ENCODE measurements at places on chromosomes 2 and 18.

GRCh38 chr2:43214253-43214652, 12.2 kb downstream of the ZFP36L2 start:
- no peak for DNase-seq

DNA sequence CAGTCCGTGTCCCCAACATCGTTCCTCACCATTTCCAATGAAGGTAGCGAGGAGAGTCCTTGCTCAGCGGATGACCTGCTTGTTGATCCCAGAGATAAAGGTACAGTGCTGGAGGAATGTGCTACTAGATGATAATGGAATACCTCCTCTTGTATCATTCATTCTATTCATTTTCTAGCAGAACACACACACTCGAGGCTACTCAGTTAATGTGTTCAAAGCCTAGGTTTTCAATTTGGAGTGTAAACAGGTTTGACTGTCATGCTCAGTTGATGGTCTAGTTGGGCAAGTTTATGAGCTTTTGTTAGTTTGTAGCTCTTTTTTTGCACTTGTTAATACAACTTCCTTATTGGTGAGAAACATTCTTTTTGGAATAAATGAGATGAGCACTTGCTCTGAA, 114.2 kb downstream of the ICA1L start:
- DNase-seq, result no peak

GRCh38 chr2:118936306-118936705, 5.7 kb upstream of the MARCO start:
- DNase-seq, result no peak

DNA sequence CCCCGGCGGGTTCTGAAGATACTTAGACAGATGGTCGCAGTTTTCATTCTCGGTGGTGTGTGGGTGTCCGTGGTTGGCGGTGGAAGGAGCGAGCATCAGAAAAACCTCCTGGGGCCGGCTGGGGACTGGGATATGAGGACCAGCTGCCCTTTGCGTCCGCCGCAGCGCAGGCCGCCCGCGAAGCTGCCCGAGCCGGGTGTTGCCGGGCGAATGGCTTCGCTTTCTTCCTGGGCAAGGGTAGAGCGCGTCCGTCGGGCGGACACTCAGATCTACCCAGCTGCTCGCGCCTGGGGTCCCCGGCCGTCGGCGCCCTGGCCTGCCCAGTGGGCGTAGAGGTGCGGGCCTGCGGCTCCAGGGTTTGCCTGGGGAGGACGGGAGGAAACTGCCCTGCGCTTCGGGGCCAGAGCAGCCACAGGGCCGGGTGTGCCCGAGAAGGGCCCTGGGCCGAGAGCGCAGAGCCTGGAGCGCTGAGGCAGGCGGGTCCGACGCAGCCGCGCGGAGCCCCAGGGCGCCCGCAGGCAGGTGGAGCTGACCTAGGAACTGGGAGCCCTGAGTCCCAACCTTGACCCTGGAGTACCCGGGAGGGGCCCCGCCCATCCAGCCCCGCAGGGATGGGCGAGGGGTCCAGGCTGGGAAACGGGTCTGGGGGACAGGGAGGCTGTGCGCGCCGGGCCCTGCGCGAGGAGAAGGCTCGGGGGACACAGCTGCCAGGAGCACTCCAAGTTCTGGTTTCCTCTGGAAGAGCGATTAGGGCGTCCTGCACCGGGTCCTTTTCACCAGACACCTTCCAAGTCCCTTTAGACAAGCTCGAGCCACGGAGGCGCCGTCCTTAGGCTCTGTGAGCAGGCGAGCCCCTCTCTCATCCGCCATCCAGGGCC, 1.3 kb downstream of the TWIST2 start:
- DNase-seq, result no peak

GRCh38 chr2:238143239-238143951, 4.9 kb downstream of the KLHL30 start:
- no peak for DNase-seq

DNA sequence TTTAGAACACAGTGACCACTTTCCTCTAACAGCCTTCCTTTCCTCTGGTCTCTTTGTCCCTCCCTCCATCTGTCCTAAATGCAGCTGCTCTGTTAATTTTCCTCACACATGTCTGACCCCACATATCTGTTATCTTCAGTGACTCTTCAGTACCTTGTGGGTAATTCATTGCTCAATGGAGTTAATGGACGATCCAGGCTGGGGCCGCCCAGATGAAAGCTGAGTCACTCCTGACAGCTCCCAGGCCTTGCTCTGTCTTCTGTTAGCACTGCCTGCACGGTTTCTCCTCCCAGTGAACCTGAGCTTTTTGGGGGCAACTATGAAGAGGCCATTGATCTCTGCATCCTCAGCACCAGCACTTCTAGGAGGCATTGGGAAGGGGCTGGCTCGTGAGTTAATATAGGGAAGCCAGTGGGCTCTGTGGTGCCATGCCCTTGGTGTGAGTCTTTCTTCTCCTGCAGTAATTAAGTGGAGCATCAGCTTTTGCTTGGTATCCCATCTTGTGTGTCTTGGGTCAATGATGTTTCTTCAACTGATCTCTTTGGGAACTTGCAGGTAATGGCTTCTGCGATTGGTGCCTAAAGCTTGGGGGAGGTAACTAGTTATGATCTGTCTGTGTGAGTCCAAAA, 67.3 kb downstream of the SNORC start:
- DNase-seq, result no peak

- no peak for DNase-seq
Observed at GRCh38 chr18:78838183-78838582, 141.4 kb upstream of the SALL3 start.

DNA sequence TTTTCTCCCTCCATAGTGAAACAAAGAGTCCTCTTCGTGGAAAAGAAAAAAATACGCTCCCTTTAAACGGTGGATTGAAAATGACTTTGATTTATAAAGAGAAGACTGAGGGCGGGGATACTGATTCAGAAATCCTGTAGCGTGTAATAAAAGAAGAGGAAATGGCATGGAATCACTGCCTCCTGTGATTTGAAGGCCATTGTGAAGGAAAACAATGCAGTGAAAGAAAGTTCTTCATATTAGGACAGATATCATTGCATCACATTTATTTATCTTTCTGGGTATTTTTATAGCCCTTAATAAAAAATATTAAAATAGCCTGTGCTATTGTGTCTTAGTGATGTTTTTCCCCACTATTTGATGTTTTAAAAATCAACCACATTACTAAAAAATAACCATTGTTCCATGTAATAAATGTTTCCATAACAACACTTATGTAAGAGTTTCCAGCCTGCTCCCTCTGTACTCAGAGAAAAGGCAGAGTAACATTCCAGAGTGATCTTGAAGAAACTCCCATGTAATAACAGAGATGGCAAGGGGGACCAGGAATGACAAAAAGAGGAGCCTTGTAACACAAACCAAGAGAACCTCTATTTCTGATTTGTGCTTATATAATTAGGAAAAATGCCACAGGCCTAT, 8.0 kb downstream of the MRPL33 start:
- DNase-seq, result no peak

- no peak for DNase-seq
Observed at GRCh38 chr2:85719609-85720240, 25.6 kb downstream of the GNLY start.

DNA sequence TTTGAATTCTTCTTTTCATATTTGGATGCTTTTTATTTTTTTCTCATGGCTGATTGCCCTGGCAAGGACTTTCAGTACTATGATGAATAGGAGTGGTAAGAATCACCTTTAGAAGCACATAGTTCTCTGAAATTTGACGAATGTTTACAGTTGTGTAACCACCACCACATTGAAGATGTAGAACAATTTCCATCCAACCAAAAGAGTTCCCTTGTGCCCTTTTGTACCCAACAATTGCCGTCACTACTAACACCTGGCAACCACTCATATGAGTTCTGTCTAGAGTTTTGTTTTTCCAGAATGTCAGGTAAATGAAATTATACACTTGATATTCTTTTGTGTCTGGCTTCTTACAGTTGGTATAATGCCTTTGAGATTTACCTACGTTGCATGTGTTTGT, 28.7 kb upstream of the SLC16A14 start:
- no peak for DNase-seq

GRCh38 chr2:236507393-236508085, 62.1 kb upstream of the ACKR3 start:
- DNase-seq, result no peak

DNA sequence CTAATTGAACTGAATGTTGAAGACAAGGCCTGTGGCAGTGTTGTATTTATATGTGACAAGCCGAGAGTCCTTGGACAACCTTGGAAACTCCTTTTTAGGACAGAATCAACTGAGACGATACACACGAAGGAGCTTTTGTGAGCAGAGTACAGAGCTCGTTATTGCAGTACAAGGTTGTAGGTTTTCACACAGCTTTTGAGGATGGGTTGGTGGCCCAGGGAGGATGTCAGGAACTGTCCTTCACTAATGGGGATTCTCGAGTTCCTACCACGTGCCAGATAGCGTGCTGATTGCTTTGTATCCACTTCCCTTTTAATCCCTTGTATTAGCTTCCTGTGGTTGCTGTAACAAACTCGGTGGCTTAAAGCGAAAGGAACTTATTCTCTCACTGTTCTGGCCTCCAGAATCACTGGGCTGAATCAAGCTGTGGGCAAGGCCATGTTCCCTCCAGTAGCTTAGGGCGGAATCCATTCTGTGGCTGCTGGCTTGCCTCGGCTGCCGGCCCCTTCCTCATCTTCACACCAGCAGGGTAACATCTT, 20.2 kb downstream of the INPP4A start:
- no peak for DNase-seq

DNA sequence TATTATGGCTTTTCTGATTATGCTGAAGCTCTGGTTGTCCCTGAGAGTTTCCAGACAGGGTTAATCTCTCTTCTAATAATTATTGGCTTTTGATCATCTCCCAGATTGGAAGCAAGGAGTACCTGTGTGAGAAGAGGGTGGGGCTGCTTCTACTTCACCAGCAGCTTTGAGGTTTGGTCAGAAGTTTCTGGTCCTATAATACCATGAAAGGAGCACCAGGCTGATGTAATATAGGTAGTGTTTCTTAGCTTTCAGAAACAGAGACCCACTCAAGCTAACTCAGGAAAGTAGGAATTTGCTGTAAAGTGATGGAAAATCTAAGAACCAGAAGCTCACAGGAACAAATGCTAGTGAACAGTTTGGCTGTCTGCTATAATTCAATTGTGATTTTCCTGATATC, 57.6 kb downstream of the SGPP2 start:
- DNase-seq, result no peak

DNA sequence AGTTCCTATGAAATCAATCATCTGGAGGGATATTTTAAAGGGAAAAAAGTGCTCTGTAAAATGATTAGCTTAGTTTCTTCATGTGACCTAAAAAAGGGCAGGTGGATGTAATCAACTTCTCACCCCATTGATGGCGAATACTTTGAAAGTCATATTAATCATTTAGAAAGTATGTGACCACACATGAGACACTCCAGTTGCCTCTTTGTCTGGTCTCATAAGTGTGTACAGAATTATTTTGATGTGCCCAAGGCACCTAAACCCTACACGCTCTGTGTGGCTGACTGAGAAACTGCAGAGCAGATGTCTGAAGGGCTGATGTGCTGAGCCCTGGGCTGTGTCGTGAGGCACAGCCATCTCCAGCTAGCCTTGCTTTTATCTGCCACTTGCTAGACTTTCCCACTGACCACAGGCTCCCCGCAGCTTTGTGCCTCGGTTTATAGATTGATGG, 26.9 kb downstream of the SGPP2 start:
- DNase-seq, result no peak

DNA sequence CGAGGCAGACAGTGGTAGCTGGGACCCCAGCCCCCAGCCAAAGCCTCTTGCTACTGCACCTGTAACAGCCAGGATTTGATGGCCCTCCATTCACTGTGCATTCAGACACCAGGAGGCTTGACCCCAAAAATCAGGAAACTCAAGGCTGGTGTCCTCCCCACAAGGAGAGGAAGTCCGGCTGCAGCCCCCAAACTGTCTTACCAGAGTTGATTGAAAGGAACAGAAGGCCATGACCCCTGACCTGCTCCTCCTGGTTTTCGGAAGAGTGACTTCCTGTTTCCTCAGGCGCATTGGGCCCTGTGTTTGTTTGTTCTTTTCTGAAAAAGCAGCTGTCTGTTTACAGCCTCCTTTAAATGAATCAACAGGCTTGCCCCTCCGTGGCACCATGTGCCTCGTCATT, 111.6 kb downstream of the RNF144A start:
- no peak for DNase-seq

- no peak for DNase-seq
Observed at GRCh38 chr2:235541838-235542549, 48.2 kb downstream of the AGAP1 start.

DNA sequence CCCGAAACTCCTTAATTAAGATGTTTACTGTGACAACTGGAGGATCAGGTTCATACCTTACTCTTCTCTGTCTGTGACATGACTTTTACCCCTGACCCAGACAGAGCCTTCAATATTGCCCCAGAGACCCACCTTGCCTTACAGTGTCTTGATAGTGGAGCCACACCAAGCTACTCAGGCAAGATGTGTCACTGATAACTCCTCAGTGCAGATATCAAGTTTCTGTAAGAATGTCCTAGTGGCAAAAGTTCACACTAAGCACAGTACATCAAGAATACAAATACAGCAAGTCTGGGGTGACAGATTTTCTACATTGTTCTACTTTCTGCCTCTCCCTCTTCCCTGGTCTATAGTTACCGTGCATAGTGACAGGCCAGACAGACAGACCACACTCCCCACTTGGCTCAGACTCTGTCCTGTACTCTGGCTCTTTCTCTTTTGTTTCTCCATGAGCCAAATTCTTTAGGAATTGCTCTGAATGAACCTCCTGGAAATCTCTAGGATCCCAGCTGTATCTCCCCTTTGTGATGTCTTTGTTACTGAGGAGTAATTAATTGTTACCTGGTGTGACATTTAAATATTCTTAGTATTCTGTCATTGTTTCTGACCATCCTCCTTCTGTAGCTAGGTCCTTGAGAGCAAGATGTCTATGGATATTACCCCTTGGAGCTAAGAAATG, 24.1 kb upstream of the APOB start:
- DNase-seq, result no peak

DNA sequence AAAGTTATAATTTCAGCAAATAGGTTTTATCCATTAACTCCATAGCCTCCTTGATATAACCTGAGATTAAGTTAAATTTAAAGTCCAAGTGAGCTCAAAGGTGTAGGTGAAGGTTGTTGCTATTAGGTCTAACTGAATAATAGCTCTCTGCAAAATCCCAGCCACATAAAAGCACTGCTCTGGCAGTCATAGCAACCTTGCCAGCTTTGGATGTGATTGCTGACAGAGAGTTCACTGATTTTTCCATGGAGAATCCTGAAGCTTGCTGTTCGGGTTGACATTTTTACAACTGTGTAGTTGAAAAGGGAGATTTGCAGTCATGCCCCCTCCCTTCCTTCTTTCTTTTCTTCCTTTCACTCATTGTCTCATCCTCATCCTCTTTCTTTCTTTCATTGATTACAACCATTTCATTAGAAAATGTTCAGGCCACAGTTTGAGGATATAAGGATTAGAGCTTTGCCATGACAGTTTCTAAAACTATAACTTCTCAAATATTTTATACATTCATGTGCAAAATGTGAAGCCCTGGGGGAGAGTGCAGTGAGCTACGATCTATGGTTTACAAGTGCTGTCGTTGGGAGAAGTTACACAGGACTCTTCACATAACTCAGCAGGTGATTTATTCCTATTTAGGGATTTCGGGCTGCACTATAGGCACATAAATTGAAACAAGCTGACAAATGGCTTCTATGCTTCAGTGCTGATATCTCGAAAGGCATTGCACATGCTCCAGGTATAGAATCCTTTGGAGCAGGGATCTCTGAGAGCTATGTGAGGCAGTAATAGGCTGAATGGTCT, 193.8 kb downstream of the LRRTM4 start:
- no peak for DNase-seq
